ENCODE measurements at places on chromosomes 3 and 15.

GRCh38 chr15:42890161-42890913 lies 30.2 kb downstream of the TTBK2 start:
- peak; percentile 11 for DNase-seq

DNA sequence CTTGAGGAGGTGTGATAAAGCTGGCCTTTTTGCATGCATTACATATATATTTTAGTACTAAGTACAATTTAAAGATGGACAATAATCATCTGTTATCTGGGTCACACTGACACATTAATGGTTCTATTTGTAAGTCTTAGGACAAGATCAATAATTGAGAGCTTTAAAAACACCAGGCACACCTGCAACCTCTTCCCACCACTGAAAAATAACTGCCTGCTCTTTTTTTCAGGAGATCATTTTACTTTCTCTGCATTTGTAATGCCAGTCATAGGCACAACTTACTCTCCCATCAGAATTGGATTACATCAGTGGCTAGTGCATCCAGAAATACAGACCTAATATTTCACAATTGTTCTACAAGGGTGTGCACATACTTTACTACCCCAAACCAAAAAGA lies 149.8 kb downstream of the MECOM start:
- no peak for DNase-seq

DNA sequence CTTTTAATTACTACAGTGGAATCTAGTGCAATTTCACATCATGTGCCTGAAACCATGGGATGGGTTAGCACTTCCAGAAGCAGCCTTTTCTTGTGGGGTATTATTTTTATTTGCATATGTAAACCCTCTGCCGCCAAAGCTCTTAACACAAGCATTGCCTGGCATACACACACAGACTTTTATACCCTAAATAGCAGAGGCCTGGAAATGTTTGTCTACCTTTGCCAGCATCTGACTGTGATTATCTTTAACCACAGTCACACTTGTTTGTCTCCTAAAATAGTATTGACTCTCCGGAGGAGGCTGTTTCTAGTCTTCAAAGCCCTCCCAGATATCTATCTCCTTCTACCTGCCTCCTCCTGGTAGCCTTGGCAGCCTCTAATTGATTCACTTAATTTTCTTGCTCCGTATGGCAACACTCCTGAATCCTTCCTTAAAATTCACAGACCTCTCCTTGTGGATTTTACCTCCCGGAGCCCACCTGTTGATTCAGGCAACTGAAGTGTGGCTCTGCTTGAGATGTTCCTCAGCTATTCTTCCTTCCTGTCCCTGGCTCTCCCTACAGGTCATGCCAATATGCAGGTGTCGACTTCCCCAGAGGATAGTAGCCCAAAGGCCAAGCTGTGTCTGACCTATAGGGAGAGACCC lies 127.1 kb upstream of the UMPS start:
- no peak for DNase-seq

GRCh38 chr15:85588677-85589076 lies 206.0 kb downstream of the KLHL25 start:
- no peak for DNase-seq

DNA sequence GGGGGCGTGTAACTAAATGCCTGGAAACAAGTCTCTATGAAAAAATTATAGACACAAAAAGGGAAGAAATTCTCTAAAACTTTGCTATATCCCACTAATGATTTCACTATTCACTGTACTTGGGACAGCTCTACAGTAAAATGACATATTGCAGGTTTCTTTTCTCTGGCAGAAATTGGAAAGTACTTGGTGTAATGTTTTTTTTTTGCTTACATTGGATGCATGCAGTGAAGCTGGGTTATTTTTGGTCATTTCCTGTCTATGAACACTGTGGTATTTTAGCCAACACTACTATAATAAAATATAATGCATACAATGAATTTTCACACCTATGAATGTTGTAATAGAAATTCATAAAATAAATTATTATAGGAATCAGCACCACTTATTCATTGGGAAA lies 109.7 kb downstream of the LRRC49 start:
- no peak for DNase-seq

GRCh38 chr3:47295322-47295721 lies 12.6 kb downstream of the KLHL18 start:
- no peak for DNase-seq

Measured in AG09319 (cell line).